ENCODE measurements at places on chromosomes 5 and 9.

GRCh38 chr9:18185196-18185595 lies 288.8 kb upstream of the ADAMTSL1 start:
- no peak for DNase-seq

GRCh38 chr5:143106174-143106573 lies 297.3 kb downstream of the NR3C1 start:
- peak; percentile 70 for DNase-seq

DNA sequence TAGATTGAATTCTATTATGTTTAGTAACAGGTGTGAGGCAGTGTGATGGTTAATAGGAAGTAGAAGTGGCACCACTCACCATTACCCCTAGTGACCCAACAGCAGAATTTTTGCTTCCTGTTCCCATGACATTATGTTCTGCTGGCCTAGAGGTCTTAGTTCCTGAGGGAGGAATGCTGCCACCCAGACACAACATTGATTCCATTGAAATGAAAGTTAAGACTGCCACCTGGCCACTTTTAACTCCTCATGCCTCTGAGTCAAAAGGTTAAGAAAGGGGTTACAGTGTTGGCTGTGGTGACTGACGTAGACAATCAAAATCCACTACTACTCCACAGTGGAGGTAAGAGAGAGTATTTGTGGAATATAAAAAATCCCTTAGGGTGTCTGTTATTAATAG lies 218.9 kb upstream of the NMUR2 start:
- no peak for DNase-seq

- peak; percentile 81 for DNase-seq
These were observed 222.3 kb downstream of the GLIS3 start for GRCh38 chr9:4077499-4078102.

GRCh38 chr9:99238331-99238730 lies 16.2 kb downstream of the SEC61B start:
- no peak for DNase-seq

DNA sequence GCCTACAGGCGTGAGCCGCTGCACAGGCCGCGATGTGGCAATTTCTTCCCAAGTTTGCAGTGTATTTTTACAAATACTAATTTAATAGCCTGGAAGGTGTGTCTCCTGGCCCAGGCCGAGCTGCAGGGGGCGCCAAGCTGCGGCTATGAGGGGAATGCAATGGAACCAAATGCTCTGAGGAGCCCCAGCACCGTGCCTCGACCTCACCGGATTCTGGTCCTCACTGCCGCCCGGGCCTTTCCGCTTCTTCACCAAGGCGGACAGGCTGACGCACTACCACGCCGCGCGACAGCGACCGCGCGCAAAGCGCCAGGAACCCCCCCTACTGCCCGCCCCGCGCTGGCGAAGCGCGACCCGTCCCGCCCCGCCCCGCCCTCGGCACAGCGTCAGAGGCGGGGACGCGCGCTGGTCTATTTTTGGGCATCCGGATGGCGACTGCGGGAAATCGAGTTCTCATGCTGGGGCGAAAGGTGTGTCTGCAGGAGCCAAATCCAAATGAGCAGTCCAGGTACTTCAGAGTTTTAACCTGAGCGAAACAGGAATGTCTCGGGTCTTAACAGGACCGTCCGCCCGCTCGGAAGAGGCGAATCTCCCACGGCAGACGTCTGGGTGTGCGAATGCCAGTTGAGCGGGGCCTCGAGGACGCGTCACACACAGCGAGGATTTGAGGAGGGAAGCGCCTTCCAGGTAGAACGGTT lies 31.7 kb upstream of the PRXL2C start:
- peak; percentile 69 for DNase-seq

DNA sequence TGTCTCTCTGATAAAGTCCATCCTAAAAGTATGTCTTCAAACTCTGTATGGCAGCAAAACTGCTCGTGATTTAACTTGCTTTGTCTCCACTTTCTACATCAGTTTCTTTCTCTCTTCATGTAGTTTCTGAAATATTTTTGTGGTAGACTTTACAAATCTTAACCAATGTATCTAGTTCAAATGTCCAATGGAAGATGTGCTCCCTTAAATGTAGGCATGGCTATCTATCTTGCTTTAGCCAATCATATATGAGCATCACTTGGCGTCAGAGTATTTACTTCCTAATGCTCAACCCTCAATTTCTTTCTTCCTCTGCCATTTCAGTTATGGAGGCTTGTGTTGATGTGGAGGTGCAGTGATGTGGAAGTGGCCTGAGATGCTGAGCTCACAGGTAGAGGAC lies 206.1 kb upstream of the ZNF608 start:
- no peak for DNase-seq

- no peak for DNase-seq
These were observed 644.3 kb downstream of the ACTL7B start for GRCh38 chr9:108211411-108211955.

DNA sequence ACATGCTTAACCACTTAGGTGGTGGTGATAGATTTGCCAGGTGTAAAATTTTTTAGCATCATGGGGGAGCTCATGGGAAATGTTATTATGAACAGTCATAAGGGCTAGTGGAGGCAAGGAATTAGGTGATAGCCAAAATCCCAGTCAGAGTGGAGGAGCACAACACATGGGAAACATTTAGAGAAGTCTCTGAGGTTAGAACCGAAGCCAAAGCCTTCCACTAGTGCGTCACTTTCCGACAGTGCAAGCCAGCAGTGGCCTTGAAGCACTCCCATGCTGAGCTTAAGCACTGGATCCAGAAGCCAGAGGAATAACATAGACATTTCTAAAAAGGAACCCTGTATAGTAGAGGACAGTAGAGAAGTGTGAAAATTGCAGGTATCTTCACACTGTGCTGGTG lies 101.5 kb upstream of the SNX2 start:
- no peak for DNase-seq

DNA sequence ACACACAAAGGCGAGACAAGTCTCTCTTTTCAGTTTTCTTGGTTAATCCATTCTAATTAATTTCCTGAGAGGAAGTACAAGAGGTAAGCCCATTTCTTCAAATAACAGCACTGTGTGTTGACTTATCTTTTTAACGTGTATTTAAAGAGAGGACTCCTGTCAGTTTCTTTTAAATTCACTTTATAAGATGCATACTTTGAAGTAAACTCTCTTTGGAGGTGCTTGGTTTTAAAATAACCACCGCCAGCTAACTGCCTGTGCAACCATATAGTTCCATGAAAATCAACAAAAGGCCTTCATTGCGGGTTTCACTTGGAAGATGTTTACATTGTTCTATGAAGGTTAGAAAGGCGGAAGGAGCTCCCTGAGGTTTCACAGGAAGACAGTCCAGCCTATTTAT lies 13.1 kb upstream of the SERINC5 start:
- no peak for DNase-seq

DNA sequence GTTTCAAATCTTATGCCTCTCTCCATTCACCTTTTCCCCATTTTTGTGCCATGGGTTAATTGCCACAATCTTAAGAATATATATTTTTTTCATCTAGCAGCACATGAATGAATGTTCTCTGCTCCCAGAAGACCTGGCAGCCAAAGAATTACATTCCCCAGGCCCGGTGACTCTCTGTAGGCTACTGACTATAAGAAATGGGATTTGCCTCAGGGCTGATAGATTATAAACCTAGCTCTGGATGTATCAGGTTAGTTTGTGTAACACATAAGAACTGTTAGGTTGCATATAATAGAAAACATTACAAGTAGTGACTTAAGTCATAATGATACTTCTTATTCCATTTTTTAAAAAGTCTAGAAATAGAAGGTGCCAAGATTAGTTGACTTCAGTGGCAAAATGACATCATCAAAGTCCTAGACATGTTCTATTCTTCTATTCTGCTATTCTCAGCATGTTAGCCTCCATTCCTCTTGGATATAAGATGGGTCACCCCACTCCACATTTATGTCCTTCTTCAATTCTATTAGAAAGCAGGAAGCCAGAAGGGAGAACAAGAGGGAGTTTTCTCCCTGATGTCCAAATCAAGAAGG lies 10.9 kb upstream of the ZNF474 start:
- DNase-seq: no peak

DNA sequence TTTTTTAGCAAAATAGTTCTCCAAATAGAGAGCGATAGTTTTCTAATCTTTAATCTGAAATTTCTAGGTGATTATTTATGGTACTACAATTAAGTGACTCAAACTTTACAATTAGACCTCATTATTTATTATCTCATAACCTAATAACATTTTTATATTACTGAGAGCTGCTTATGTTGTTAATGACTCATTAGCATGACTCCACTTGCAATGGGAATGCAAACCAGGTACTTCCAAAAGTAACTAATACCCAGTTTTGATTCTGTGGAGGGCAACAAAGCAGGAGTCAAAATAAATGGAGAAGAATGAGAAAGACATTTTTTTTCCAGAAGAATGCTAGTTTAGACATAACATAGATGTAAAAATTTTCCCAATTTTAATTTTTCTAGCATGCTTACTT lies 466.0 kb downstream of the PLK2 start:
- DNase-seq: no peak

DNA sequence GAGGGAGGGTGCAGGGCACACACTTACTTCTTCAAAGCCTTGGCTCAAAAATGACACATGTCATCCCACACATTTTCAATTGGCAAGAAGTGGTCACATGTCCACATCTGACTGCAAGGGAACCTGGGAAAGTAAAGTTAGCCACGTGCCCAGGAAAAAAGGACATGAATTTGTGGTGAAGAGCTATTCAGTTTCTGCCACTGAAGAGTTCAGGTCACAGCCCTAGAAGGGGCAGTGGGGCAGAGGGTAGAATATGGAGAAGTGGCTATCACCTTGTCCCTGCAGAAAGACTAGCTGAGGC lies 1.9 kb upstream of the RGS14 start:
- no peak for DNase-seq

DNA sequence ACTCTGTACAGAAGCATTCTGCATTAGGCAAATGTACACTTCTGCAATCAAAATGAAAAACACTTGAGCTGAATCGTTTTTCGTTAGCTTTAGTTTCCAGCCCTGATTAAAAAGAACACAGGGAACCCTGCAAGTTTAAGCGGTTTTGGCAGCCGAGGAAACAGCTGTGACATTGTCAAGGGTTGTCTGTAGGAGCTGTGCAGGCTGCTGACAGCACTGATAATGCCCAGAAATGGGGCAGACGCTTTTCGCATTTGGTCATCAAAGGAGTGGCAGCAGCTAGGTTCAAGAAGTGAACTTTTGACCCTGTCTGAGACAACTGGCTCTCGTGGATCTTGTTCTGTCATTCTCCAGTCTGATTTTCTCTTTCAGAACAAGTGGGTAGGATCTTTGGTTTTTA lies 165.6 kb upstream of the CCDC152 start:
- DNase-seq: no peak

GRCh38 chr9:99023231-99023630 lies 79.5 kb downstream of the COL15A1 start:
- DNase-seq: no peak

DNA sequence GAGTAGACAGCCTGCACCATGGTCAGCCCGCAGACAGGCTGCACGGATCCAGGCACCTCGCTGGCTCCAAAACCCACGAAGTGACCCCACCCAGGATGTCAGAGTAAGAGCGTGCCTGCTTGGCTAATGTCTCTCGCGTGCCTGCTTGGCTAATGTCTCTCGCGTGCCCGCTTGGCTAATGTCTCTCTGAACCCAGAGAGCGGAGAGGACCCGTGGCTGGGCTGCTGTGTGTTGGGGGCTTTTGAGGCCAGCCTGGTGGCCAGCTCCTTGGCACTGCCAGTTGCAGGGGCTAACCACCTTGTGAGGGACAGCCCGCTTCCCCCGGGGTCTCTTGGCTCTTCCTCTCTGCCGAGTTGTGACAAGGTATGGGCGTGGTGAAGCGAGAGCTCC lies 8.9 kb upstream of the RXRA start:
- no peak for DNase-seq

DNA sequence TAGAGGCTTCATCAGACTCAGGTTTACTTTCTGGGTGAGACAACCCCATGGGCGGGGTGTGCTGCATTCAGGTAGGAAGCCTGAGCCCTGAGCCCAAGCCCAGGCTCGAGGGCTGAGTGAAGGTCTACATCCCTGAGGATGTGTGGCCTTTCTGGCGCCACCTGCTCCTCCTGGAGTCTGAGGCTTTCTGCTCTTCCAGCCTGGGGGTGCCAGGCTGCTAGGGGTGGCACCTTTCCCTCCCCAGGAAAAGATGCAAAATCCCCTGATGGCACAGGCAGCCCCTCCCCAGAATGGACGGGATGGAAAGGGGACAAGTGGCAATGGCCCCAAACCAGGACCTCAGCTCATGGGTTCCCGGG lies 44.4 kb upstream of the PRRC2B start:
- DNase-seq: no peak

DNA sequence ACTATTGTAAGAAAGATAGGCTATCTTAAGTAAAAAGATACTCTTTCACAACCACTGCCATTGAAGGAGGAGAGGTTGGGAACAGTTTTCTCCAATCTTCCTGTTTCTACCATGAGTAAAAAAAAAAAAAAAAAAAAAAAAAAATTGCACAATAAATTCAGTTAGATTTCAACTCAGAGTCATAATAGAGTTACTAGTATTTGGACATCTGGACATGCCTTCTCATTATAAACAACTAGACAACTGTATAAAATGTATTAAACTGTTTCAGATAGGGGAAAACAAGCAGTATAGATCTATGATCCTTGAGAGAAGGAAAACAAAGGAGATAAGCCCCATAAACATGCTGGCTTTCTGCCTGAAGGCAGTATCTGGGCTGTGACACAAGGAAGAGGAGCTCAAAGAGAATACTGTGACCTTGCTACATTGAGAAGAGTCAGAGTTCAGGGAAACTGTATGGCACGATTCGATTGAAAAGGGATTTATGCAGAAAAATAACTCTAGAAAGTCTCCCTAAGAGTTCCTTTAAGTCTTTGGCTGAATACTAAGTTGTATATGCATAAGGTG lies 249.2 kb upstream of the POU5F2 start:
- DNase-seq: no peak

DNA sequence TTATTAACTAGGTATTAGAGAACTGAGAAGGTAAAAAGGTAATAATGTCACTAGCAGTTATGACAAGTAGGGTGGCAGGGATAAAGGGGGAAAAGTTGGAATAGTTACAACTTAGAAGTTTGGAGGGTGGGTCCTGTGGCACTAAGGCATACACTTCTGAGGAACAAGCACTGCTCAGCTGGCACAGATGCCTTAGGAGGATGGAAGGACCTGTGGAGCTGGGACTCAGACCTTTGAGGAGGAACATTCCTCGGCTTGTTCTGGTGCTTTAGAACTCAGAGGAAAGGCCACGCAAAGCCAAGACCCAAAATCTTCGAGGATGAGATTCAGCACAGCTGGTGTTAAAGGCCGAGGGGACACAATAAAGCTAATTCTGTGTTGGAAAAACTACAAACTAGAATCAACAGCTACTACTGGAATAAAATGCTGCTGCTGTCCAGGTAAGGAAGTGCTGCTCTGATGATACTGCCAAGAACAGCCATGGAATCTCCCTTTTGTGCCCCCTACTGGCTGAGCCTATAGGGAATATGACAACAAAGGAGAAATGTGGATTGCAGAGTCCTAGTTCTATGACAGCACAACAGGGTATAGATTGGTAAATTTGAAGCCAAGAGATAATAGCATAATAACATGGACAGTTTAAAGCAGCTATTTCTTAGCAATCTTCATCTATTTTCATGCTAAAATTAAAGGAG lies 126.7 kb downstream of the SLC25A46 start:
- DNase-seq: peak; percentile 52

DNA sequence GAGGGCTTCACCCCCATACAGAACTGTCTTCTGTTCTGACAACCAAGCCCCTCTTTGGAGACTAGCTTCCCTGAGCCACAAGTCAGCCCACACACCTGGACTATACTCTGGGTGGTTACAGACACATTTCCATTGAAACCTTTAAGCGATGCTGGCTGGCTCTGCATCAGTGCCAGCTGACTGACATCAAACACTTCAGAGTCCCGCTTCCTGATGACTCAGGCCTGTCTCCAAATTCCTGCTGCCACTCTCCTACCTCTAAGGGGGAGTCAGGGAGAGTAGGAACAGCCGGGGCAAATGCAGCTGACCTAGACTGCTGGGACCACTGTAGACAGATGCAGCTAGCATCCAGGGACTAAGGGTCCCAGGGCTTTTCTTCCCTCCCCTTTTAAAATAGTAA lies 59.4 kb downstream of the SIL1 start:
- DNase-seq: peak; percentile 59
